ENCODE measurements at places on chromosomes 11 and 22.

- no peak for DNase-seq
Measured at GRCh38 chr11:86196913-86197312, 47.6 kb upstream of the EED start.

GRCh38 chr11:64871492-64871891 is 6.9 kb downstream of the EHD1 start:
- no peak for DNase-seq

DNA sequence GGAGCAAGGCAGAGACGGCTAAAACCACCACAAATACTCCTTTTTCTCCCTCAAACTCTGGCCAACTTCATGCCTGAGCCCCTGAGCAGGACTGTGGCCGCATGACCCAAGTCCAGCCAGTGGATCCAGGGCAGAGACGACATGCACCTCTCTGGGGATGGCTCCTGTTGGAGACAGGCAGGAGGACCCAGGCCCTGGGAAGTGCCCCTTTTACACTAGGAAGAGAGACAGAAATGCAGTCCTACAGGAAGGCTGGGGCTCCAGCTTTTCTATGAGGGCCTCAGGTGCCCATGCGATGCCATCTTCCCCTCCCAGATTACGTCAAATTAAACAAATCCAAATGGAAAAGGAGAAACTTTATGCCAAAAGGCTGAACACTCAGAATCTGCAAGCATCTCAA is 498.0 kb downstream of the BRD1 start:
- no peak for DNase-seq

DNA sequence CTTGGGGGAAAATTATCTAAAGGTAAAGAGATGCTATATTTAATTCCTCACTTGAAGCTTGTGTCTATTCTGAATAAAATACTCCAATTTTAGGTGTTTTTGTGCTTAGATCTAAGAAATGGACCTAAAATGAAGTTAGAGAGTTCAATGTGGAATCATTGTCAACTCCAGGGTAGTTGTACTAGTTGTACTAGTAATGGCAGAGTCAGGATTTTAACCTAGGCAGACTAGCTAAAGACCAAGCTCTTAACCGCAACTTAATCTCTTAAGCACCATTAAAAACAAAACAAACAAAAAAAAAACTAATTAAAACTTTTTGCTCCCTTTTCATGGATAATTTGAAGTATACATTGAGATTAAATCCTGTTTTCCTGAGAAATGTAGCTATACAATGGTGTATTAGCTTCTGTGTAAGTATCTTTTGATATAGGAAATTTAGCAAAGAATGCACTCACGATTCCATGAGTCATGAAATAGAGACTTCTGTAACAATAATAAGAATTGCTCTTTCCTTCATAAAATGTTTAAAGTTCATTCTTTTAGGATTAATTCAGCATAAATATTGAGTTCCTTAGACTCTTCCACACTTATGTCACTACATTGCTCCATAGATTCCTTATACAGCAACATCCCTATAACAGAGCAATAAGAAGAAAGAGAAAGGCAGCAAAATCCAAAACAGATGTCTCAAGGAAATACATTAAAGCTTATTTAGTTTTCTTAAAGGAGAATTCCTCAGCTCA is 26.5 kb upstream of the SOX6 start:
- DNase-seq = no peak

- no peak for DNase-seq
Measured at GRCh38 chr11:69808667-69809086, 10.5 kb downstream of the FGF3 start.

DNA sequence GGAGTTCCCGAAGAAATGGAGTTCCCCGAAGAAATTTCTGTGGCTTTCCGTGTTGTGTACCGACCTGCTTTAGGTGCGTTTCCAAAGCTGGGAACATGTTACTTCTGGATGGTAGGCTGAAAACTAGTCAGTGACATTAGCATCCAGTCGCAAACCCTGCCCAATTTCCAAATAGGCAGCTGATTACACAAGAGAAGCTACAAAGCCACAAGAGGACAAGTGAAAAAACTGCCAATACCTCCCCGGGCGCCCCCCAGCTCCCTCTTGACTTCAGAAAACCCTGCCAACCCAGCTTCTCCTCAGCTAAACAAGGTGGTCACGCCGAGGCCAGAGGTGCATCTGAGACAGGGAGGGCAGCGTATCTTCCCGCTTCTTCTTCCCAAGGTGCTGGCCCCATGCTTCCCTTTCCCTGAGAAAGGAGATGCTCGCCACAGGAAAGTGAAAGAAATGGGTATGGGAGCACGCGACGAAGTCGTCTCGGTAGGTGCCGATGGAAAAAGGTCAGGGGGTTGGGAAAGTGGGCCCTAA is 551 bp downstream of the AGBL2 start:
- no peak for DNase-seq

DNA sequence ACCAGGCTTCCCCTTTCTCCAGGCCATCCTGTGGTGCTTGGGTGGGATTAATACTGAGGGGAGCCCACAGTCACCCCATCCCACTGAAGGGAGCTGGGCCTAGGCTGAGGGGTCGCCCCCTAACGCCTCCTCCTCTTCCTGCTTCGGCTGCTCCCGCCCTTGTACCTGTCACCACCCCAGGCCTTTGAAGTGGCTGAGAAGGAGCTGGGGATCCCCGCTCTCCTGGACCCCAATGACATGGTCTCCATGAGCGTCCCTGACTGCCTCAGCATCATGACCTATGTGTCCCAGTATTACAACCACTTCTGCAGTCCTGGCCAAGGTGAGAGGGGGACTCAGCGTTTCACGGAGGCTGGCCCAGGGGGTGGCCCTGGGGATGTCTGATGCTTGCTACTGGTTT is 6.1 kb downstream of the MICALL1 start:
- DNase-seq = no peak

- DNase-seq = no peak
Measured at GRCh38 chr11:75499423-75500190, 26.1 kb downstream of the GDPD5 start.

DNA sequence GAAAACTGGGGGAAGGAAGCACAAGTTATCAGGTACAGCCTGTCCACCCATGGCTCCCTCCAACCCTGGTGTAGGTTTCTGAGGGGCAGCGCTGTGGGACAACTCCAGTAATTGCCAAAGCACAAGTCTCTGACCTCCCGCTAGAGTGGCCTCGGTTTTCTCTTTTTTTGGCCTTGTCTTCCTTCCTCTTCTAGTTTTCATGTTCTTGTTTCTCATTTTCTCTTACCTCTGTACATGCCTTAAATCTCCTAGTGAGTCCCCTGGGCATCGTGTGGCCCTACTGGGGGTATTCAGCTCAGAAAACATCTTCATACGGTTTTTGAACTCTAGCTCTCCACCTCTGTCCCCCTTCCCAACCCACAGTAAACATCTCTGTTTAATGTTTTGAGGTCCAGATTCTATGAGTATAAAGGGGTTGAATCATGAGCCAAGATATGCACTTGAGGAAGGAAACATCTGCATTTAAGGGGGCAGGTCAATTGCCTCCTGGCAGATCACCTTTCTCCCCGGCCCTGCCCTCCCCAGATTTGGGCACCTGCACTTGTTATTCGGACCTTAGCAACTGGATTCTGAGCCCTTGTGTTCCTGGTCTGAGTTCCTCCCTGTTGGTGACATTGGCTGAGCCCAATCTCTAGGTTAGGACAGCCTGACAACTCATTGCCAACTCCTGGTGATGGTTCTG is 8.4 kb upstream of the LMO2 start:
- no peak for DNase-seq

DNA sequence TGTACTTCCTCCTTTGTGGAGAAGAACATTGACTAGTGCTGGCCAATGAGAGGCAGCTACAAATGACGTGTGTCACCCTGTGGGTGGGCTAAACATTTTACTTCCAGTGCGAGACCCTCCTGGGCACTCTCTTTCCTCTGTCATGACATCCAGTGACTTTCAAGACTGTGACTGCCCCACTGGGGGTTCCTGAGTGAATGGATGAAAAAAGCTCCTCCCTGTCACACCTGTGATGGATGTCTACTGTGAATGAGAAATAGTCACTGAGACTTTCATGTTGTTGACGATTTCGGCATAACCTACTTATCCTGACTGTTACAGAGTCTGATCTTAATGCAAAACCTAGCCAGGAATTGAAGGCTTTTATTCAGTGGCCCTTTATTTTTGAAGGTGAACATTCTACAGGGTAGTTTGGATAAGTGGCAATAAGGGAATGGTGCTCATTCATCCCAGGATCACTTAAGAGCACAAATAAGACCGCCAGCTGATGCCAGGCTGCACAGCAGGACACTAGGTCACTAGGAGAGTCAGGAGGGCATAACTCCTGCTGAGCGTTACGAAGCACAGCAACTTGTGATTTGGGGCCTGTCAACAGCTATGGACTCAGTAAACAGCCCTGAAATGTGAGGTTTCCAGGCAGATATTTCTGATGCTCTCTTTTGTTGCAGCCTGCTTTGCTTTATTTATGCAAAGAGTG is 636.6 kb downstream of the NTM start:
- DNase-seq = no peak

DNA sequence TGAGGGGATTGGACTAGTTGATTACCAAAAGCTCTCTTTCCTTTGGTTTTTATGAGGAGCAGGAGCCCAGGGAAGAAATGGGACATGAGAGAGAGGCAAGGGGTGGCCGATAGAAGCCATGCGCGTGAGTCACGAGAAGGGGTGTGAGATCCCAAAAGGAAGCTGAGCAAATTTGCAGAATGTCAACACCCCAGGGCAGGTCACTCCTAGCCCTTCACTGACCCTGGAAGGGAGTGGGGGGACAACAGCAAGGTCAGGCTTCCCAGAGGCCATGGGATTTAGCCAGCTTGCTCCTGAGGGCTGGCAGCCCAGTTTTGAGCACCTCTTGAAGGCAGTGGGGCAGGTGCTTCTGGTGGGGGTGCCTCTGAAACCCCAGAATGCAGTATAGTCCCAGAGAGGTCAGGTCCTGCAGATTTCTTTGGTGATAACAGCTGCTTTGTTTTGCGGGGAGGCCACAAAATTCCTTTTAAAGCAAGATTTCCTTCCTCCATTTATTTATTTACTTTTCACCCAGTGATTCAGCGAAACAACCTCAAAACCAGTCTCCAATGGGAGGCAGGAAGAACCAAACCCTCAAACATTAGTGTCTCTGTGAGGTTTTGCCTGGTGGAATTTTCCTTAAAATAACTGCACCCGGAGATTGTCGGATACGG is 40.1 kb upstream of the TIMP3 start:
- no peak for DNase-seq

GRCh38 chr11:9219572-9219971 is 45.6 kb downstream of the DENND5A start:
- DNase-seq = no peak

GRCh38 chr11:76076749-76077148 is 129.6 kb downstream of the WNT11 start:
- no peak for DNase-seq

DNA sequence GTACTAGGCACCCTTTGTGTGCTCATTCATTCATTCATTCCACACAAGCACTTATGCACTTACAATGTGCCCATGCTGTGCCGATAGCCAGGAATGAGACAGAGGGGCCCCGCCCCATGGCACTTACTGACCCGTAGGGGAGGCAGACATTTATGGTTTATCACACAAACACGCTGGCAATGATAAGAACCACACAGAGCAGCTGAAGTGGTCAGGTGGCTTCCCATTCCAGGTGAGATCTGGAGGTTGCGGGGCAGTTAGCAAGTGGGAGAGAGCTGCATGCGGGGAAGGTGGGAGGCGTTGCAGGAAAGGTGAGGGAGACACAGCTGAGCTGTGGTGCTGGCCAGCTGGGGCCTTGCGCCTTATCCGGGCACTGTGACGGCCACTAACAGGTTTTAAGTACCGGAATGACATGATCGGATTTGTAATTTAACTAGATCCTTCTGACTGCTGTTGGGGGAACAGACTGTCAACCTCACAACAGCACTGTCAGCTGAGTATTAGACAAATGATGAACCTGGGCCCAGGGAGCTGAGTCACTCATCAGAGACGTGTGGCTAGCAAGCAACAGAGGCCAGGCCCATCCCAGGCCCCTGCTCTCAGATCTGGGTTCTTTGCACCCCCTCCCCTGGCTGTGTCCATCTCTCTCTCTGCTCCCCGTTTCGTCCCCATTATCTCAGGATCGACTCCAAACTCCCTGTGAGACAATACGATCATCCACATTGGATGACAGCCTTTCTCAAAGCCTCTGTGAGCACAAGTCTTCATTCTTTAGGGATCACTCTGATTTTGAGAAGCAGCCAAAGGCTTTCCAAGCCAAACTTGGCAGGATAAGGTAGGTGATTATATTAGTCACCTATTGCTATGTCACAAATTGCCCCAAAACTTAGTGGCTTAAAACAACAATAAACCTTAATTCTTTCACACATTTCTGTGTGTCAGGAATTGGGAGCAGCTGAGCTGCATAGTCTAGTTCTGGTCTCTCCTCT is 28.4 kb downstream of the RASD2 start:
- no peak for DNase-seq

DNA sequence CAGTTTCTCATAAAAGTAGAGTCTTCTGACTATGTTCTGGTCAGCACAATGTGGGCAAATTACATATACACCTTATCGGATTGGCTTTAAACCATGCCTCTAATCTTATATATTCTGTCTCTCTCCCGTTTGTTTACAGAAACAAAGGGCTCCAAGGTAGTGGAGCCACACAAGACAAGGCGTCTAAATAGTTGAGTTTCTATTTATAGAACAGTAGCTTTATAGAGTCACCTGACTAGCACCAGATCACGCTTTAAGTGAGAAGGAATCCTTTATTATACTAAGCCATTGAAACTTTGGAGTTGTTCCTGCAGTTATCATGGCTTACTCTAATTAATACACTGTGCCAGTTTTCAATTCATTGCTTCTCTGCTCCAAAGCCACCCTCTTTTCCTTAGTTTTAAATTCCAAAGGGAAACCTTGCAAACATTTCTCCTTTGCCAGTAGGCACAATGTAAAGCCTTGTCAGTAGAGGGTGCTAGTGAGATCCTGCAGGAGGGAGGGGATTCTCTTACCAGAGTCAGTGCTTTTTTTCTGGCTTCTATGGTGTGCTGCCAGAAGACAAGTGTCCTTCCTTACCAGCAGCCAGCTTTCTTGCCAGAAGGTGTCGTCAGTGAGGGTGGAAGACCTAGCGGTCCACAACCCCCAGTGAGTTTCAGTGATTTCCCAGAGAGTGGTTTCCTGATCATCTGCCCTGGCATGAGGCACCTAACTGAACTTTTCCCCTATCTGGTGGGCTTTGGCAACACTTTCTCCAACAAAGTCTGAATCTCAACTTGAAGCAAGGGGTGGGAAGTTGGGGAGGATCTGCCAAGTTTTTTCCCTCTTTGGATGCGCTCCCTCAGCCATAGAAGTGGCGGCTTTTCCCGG is 71.7 kb downstream of the RAB38 start:
- DNase-seq = peak; percentile 31

DNA sequence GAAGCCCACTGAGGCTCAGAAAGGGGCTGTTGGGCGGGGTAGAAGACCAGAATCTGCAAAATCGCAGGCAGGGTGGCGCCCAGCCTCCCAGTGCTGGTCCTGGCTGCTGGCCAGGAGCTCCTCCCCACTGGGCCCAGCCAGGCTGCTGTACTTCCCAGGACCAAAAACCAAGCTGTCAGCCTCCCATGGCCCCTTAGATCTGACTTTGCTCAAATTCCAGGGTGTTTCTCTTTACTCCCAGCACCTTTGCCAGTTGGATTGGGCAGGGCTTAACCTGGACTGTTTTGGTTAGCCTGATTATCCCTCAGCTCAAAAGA is 44.2 kb upstream of the WEE1 start:
- no peak for DNase-seq

GRCh38 chr11:128983023-128983422 is 40.4 kb upstream of the TP53AIP1 start:
- DNase-seq = no peak

Data from activated T-cell treated with anti-CD3 and anti-CD28 coated beads, Interleukin-2, amount 50 U/mL, for 48 hours (primary cell).